ENCODE measurements at places on chromosomes 2 and 18.

DNA sequence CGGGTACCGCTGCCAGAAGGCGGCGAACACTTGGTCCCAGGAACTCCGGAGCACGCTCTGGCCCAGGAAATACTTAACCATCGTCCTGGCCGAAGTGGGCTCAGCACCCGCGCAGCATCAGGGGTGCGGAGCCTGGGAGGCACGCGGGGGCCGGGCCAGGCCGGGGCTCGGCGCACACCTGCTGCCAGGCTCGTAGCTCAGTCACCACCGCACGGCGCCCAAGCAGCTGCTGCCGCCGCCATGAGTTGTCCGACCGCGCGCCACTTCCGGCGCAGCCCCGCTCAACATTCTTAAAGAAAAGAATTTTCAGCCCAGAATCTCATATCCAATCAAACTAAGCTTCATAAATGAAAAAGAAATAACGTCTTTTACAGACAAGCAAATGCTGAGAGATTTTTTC is 34.0 kb downstream of the MDH1 start:
- no peak for DNase-seq

- DNase-seq = no peak
These were observed 30.6 kb upstream of the GCC2 start for GRCh38 chr2:108418416-108418815.

- DNase-seq = no peak
These were observed 31.3 kb downstream of the CNGA3 start for GRCh38 chr2:98377544-98377943.

DNA sequence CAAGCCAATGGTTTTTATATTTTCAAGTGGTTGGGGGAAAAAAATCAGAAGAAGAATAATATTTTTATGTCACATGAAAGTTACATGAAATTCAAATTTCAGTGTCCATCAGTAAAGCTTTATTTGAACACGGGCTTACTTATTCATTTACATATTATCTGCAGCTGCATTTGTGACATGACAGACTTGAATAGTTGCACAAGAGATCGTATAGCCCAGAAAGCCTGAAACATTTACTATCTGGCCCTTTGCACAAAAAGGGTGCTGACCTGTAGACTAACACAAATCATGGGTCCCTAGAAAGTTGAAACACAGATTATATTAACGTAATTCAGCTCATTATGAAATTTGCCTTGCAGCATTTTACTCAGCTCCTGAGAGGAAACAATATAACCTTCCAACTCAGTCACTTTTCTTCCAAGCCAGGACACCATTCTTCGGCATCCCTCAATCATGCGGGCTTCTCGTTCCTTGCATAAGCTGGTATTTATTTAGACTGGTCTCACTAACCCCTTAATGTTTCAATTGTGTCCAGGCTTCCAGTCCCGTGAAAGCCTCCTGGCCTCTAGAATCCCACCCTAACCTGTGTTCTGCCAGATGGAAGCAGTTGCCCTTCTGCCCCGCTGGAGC is 402.7 kb downstream of the SETBP1 start:
- DNase-seq = no peak

DNA sequence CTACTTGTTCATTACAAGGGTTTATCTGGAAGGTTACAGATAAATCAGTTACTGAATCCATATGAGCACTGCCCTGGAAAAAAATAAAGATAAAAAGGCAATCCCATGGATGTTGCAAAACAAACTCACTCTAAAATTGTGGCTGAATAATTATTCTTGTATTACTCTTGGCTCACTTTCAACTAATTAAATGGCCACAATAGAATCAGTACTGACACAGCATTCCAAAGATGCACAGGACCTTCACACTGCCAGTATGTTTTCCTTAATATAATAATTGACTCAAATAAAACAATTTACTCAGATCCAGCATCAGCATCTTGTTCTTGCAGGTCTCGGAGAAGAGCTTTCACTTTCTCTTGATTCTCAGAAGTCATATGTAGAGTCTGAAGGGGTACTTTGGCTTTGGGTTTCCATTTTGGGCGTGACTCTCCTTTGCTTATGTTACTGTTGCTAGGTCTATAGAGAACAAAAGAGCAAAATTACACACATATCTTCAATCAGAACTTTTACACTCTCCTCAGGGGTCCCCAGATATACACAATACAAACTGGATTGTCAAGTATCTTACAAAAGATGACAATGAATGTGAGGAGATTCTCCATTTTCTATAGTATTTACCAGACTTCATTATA is 12.6 kb downstream of the DHX57 start:
- DNase-seq = no peak

- DNase-seq = no peak
These were observed 235.7 kb downstream of the AGAP1 start for GRCh38 chr2:235729557-235729947.

DNA sequence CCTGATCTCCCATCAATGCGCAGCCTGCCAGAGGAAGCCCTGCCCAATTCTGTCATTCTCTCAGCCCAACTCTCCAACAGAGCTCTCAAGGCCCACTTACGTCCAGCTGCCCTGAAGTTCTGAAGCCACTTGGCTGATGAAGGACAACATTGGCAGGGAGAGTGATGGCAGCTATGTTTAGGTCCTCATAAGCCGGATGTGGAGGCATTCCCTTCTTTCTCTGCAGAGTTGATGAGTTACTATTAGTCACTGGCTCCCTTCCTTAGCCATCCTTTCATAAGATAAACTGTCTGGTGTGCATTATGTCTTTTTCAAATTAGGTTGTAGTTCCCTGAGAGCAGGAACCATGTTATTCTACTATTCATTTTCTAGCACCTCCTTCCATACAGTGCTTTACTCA is 22.5 kb upstream of the TACR1 start:
- no peak for DNase-seq

DNA sequence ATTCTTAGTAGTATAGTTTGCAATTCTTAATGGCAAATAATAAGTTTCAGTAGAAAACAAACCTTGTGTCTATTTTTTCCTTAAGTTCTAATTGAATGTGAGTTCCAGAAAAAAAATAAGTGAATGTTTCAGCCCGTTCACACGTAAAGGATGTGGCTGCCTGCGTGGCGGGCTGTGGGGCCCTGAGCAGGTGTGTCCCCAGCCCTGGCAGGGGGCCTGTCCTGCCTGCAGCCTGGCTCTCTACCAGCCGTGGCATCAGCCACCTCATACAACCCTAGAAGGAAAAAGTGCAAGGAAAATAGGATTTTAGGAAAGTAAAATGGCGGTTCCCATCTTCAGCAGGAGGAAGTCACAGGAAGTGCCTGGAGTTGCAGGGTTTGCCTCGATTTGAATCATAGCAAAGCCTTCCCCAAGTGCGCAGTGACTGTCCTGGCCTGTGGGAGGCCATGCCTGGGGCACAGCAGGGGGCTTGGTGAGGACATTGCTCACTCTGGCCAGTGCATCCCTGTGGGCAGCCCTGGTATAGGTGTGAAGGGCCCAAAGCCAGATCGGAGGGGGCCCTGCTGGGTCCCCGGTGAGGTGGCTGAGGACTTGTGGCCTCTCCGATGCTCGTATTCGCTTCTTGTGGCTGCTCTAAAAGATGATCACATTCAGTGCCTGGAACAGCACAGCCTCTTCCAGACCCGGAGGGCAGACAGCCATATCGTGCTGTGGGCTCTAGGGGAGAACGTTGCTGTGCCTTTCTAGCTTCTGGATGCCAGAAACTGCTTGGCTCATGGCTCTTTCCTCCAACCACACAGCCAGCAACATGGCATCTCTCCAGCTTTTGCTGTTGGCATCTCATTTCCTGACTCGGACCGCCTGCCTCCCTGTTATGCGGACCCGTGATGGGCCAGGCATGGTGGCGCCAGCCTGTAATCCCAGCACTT is 12.6 kb downstream of the DTYMK start:
- no peak for DNase-seq

GRCh38 chr2:226756131-226756530 is 43.5 kb downstream of the IRS1 start:
- no peak for DNase-seq

DNA sequence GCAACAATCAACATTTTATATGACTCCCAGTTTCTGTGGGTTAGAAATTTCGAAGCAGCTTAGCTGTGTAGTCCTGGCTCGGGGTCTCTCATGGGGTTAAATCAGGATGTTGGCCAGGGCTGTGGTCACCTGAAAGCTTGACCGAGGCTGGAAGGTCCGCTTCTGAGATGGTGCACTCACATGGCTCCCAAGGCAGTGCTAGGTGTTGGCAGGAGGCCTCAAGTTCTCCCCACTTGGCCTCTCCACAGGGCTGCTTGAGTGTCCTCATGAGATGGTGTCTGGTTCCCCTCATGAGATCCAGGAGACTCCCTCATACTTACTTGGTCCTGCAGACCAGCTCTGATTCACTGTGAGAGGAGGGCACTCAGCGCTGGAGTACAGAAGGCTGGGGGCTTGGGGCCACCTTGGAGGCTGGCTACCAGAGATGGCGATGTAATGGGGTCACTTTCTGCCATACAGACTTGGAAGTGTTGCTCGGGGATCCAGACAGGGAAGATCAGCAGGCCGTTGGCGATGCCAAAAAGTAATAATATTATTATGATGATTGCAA is 98.8 kb downstream of the INHBB start:
- DNase-seq = no peak

- DNase-seq = peak; percentile 35
These were observed 20.4 kb upstream of the BCL2 start for GRCh38 chr18:63339920-63340484.

GRCh38 chr2:8152392-8153257 is 529.2 kb upstream of the ID2 start:
- DNase-seq = no peak

DNA sequence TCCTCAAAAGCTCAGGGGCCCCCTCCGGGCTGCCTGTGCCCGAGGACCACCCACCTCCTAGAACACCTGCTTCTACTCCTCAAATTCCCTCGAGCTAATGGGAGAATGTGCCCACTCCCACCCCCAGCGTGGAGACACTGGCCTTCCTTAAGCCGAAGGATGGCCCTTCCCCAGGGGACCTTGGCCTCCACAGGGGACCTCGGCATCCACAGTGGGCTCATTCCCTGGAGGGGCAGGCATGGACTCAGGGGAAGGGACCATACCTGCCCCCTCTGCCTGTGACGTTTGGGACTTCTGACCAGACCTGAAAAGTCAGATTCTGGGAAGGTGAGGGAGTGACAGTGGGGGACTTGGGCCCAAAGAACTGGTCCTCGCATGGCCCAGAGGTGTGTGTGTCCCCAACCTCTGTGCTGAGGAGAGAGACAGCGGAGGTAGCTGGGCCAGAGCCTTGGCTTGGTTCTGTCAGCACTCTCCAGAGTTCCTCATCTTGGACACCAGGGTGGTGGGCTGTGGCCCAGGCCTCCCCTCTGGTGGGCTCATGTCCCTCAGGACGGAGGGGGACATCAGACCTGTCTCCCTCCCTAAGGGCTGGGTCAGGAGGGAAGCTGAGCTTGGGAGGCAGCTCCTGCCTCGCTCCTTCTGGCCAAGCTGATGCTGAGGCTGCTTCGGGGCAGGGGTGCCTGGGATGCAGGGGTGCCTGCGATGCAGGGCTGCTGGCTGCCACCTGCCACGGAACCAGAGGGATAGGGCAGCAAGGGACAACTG is 240.4 kb downstream of the HAUS1 start:
- DNase-seq = no peak

DNA sequence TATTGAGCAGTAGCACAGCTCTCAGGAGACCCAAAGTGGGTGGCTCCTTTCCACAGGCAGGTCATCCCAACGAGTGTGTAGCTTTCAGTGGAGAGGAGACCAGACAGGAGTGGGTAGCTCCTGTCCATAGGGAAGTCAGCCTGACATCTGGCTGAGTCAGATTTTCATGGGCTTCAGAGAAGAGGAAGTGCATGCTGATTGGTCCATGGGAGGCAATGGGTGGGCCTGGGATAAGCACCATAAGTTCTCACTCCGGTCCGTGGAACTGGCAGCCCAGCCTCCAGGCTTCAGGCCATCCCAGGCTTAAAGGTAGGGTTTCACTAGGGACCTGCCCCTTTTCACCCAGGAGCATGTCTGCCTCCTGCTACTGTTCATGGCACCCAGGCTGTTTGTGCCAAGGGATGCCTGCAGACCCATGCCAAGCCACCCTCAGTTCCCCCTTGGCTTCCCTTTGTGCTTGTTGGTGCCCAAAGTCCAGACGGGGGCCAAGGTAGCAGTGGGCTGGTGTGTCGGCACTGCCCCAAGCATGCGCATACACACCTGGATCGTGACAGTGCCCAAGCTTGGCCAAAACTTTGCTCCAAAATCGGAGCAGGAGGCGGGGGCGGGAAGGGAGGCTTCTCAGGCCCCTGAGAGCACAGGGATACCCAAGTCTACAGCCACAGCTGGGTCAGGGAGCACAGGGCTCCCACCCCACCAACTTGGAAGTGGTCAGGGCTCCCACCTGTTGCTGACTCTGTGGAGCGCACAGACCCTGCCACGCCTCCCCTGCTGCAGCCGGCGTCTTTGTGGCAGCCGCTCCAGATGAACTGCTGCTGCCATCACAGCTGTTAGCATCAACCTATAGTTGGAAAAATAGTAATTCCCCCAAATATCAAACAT is 26.4 kb downstream of the MARCHF7 start:
- no peak for DNase-seq

DNA sequence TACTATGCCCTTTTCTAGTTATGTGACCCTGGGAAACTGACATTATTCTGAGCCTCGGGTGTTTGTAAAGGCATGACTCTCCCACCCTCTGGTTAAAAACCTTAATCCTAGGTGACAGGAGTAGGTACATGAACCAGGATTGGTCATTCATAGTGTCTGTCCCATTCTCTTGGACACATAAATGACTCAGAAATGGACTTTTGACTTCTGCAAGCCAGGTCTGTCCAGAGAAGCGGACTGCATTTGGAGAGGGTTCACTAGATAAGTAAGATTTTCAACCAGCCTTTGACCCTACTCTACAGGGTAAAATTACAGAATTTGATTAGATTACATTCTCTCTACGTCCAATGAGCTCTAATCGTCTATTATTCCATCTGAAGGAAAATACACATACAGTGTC is 285.9 kb downstream of the DPP10 start:
- no peak for DNase-seq

DNA sequence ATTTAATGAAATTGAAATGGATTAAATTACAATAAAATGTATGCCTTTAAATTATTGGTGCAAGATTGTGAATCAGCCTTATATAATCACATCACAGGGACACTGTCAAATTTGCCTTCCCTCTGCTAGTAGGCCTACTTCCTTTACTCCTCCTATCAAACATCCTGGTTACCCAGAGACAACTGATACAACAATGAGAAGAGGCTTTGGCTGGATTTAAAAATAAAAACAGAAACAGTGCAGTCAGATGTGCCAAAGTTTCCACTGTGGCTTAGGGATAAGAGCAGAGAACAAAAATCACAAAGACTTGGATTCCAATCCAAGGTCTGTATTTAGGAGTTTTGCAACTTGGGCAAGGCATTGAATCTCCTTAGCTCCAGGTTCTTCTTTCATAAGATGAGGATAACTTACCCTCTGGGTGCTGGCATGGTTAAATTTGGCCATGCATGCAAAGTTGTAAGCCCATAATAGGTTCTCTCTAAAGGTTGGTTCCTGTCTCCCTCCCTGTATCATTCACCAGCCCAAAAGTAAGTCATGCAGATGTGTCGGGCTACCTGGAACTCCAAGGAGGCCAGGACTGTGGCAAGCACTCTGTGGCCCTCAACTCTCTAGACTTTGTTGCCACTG is 99.3 kb upstream of the LRATD1 start:
- no peak for DNase-seq

GRCh38 chr18:3012136-3013023 is 564 bp downstream of the LPIN2 start:
- no peak for DNase-seq
